ENCODE measurements at places on chromosomes 12 and 14.

DNA sequence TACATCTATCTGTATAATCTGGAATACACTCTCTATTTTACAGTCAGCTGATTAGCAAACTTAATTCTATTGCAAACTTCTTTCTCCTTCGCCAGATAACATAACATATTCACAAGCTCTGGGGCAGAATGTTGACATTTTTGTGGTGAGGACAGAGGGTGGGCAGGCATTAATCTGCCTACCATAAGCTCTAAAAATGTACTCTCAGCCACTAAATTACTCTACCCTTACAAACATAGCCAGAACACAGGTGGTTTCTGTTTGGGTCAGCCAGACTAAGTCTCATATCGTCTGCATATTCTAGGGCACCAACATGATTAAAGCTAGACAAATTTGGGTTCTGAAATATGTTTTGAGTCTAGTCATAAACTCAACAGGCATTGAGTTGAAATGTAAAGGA is 90.1 kb downstream of the SLC6A15 start:
- no peak for DNase-seq

- DNase-seq: no peak
Observed at GRCh38 chr12:44653861-44654527, 222.1 kb downstream of the NELL2 start.

DNA sequence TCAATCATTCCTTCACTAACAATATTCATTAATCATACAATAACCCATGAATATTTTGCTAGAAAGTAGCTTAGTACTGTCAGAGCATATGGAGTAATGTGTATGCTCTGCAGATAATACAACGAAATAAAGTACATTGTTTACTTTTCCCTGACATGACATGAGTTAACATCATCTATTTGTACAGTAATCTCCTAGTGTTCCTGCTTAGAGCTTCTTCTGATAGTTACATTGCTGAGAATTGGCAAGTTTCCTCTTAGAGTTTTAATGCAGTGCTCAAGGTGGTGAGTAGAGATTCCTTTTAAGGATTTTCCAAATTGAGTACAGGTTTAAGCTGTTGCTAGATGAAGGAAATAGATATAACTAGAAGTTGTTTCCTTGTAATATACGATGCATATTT is 164.5 kb upstream of the NPAS3 start:
- DNase-seq: no peak

- DNase-seq: no peak
Observed at GRCh38 chr14:98997526-98998205, 274.3 kb downstream of the BCL11B start.

GRCh38 chr14:74988131-74988530 is 14.6 kb upstream of the EIF2B2 start:
- DNase-seq: no peak

DNA sequence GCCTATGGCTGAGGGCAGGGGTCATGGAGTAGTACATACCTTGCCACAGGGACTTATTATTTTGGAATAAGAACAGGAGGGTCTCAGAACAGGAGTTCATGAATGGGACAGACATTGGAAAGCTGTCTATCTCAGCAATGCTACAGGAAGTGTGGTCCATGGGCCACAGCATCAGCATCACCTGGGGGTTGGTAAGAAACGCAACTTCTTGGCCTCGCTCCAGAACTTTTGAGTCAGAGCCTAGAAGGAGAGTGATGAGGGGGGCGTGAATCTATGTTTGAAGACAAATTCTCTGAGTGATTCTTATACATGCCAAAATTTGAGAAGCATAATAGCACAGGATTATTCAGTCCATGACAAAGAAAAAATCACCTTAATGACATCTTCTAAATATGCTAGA is 156.6 kb downstream of the RPAP3 start:
- no peak for DNase-seq

GRCh38 chr12:1500095-1500801 is 94.1 kb downstream of the FBXL14 start:
- no peak for DNase-seq

- DNase-seq: no peak
Observed at GRCh38 chr12:57852620-57853500, 6.3 kb upstream of the CTDSP2 start.

- no peak for DNase-seq
Observed at GRCh38 chr12:105287408-105287807, 43.1 kb upstream of the C12orf75 start.

DNA sequence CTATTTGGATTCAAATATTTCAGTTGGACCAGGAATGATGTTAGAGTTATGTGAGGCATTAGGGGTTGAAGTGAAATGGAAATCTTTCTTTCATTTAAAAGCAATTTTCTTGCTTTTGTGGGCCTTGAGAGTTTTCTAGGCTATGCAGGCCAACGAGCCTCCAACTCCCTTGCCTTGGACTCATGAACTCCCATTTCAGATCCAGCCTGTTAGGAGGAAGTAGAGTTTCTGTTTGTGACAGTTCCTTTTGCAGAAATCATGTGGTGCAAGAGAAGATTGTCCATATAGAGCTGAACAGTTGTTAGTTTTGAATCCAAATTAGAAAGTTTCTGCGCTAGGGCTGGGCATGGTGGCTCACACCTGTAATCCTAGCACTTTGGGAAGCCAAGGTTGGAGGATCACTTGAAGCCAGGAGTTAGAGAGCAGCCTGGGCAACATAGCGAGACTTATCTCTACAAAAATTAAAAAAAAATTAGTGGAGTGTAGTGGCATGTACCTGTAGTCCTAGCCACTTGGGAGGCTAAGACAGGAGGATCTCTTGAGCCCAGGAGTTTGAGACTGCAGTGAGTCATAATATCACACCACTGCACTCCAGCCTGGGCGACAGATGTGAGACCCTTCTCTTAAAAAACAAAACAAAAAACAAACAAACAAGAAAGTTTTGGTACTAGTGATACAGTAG is 47.3 kb upstream of the MED13L start:
- DNase-seq: no peak

Measured in NCI-H2081 treated with DMSO at 0.1 percent for 48 hours (cell line).